ENCODE measurements at places on chromosomes 7 and 10.

GRCh38 chr10:33801705-33802104 is 467.2 kb upstream of the NRP1 start:
- no peak for DNase-seq

GRCh38 chr7:135210888-135211178 is 493 bp downstream of the WDR91 start:
- no peak for DNase-seq

- DNase-seq, result no peak
These were observed 1.9 kb downstream of the ANTXRL start for GRCh38 chr10:46288601-46289206.

DNA sequence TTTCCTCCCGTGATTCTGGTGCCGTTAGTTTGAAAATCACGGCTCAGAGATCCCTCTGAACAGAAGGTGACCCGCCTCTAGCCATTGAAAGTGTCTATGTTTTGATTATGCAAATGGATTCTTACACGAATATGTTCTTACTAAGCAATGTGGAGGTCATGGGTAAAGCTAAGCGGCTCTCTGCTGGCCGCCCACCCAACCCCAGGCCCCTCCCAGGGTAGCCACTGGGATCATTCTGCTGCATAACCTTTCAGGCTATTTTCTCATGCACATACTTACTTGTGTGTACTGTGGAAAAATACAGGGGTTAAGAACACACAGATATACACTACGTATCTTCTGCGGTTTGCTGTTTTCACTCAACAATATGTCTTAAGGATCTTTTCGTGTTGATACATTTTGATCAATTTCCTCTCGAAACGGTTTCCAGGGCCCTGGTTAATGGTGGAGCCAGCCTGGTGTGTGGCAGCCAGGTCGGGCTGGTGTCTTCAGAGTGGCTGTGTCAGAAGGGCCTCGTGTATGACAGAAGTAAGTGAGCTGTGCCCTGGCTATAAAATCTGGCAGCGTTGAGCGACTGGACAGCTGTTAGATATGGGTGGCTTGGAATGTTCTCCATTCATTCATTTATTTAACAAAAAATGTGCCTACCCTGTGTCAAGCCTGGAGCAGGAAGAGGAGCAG is 29.9 kb downstream of the ZNF783 start:
- no peak for DNase-seq

DNA sequence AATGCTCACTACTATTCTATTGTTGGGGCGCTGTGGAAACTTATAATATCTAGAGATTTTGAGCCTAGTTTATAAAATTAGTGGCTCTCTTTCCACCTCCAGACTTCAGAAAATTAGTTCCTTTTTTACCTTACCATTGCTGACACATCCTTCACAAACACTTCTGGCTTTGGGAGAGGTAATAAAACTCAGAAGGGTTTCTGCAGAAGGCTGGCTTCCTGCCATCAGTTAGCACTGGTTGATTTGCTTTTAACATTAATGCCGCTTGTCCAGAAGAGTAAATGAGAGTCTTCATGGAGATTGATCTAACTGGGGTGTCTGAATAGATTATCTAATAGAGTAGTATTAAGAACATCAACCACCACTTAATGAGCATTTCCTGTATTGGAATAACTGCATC is 20.3 kb downstream of the ACSM6 start:
- DNase-seq, result no peak

GRCh38 chr7:97973206-97973658 is 16.8 kb downstream of the OCM2 start:
- no peak for DNase-seq

DNA sequence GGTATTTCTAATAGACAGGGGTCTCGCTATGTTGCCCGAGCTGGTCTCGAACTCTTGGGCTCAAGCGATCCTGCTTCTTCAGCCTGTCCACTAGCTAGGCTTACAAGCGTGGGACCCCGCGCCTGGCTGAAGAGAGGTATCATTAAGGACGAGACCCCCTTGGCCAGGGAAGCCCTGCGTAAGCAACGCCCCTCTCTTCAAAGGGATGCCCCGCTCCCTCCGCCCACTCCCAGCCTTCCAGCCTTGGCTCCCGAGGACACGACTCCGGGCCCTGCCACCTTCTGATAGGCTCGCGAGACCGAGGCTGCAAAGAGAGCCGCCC is 220 bp upstream of the ZKSCAN5 start:
- no peak for DNase-seq

- no peak for DNase-seq
These were observed 384 bp upstream of the TMEM229A start for GRCh38 chr7:124033095-124033806.

DNA sequence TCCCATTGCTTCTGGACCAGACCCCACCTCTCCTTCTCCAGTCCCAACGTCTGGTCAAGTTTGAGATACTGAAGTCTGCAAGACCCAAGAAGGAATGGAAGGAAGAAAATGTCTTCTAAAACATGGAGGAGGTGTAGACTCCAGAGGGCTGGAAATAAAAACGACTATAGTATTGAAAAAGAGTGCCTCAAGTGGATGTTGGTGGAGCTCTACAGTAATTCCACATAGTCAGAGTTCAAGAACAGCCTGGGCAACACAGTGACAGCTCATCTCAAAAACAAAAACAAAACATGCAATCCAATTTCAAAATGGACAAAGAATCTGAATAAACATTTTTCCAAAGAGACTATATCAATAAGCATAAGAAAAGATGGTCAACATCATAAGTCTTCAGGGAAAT is 2.3 kb upstream of the PCGF6 start:
- no peak for DNase-seq

DNA sequence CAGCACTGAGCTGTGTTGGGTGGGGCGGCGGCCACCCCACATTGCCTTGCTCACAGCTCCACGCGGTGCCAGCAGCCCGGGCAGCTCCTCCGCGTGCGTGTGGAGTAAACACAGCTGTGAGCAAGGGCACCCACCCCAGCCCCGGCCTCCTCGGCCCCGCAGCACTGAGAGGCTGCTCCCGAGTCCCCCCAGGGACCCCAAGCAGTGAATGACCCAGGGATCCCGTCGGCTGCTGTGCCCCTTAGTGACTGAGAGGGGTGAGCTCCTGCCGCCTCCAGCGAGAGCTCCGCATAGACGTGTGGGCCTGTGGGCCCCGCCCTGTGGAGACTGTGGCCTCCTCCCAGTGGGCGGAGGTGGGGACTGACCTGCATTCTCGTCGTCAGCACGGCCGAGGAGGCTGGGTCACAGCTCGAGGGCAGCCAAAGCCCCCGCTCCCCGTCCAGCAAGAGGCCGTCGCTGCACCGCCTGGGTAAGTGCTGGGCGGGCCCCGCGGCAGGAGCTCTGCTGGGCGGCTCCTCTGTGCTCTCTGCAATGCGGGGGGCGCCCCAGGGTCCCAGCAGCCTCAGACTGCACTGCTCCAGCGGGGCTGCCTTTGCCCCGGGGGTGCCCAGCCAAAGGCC is 29.9 kb upstream of the UTF1 start:
- no peak for DNase-seq

DNA sequence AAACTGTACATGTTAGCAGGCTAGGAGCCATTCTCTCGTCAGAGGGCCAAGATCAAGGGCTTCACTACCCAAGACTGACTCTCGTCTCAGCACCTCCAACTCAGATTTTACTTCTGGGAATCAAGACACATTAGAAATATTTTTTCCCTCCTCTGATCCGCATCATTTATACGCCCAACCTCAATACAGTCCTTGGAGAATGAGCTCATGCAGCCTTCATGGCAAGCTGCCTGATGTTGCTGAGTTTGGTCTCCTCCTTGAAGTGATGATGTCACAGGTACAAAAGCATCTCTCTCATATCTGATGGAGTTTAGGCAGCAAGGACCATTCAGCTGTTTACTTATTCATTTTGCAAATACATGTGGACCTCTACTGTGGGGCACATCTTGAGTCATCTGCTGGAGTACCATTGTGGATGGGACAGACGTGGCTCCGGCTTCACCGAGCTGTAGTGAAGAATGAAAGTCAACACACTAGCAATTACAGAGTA is 114.0 kb downstream of the BMPER start:
- DNase-seq, result no peak

- peak; percentile 62 for DNase-seq
These were observed 1.5 kb downstream of the IL15RA start for GRCh38 chr10:5975641-5976473.

- DNase-seq, result no peak
These were observed 326.0 kb downstream of the BICC1 start for GRCh38 chr10:58838561-58839208.

GRCh38 chr7:152664636-152665035 is 11.3 kb downstream of the XRCC2 start:
- no peak for DNase-seq

- no peak for DNase-seq
These were observed 119.5 kb downstream of the SPDYE5 start for GRCh38 chr7:75611557-75612178.

- no peak for DNase-seq
These were observed 40.1 kb downstream of the KCNH2 start for GRCh38 chr7:150937848-150938561.

DNA sequence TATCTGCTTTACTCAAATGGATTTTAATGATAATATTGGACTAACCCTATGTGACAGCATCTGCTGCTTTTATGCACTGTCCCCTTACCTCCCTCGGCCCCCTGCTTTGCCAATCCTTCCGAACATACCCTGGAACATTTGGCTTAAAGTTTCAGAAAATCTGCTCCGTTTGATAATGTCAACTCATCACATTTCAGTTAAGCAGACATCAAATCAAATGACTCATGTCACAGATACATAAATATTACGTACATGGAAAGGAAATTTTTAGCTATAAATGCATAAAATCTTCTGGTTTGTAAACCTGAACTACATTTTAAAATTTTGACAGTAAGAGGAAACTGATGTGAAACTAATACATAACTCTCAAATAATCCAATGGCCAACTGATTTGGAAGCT is 98.2 kb downstream of the CNTNAP2 start:
- DNase-seq, result no peak

GRCh38 chr7:36910859-36911258 is 186.6 kb upstream of the AOAH start:
- no peak for DNase-seq

DNA sequence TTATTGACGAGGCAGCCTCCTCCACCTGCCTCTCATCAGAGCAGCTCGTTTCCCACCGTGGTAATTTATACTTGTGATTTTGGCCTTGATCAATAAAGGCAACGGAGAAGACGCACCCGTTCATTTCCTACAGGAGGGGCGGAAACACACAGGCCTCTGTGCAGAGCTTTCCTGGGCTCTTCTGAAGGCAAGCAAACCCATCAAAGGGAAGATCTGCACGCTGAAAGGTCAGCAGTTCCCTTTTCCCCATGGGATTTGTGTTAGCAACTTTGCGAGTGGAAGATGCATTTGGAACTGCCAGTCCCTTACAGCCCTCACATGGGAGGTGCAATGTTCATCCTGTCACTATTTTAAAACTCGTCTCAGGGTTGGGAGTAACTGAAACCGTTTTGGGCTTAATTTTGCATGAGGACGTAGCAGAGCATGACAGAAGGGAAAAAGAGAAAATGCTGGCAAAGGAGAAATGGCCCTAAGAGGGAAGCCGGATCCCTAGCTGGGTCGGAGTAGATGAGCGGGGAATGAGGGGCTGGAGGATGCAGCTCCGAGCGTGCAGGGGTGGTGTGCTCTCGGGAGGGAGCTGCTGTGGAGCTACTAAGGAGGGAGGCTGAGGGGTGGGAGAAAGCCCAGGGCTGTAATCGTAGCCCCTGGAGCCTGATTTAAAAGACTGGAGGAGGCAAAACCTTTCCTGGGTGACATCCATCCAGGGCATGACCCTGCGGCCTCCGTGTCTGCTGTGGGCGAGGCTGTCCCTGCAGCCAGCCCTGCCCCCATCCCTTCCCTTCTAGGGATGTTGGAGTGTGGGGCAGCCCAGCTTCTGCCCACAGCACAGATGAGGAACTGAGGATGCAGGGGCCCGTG is 111.1 kb upstream of the FAM20C start:
- no peak for DNase-seq

GRCh38 chr7:155758348-155758747 is 53.9 kb downstream of the SHH start:
- DNase-seq, result no peak

- no peak for DNase-seq
These were observed 76.1 kb downstream of the ZNF277 start for GRCh38 chr7:112282476-112283188.

DNA sequence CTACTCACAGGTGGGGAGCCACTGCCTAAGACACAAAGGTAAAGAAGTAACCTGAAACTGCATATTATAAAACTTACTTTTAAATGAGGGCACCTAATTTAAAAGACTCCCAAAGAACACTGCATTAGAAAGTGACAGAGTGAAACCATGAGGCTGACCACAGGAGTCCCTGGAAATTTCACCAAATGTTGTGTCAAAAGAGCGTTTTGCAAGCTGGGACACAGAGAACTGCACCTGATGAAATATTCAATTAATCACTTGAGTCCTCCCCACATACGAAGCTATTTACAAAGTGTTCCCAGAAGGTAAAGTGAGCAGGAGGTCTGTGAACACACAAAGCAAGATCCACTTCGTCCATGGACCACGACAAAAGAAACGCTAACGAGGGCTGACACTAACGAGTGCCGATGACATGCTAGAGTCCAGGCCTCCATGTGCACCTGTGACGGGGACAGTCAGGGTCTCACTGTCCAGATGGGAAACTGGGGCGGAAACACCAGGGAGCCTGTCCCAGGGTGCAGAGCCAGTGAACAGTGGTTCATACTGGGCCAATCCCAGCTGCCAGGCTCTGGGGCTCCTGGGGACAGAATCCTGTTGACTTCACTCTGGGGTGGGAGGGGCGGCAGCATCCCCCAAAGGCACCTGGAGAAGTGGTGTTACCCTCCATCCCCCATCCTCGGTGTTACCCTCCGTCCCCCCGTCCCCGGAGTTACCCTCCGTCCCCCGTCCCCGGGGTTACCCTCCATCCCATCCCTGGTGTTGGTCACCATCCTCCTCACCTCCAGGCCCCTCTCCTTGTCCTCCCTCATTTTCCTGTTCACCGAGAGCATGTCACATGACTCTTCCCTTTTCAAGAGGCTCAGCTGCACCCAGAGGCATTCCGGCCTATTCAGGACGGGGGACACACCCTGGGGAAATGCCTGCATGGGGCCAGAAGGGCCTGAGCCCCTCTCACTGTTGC is 63.4 kb downstream of the DIP2C start:
- no peak for DNase-seq

- DNase-seq, result no peak
These were observed 51.2 kb upstream of the ANAPC16 start for GRCh38 chr10:72164617-72165016.

DNA sequence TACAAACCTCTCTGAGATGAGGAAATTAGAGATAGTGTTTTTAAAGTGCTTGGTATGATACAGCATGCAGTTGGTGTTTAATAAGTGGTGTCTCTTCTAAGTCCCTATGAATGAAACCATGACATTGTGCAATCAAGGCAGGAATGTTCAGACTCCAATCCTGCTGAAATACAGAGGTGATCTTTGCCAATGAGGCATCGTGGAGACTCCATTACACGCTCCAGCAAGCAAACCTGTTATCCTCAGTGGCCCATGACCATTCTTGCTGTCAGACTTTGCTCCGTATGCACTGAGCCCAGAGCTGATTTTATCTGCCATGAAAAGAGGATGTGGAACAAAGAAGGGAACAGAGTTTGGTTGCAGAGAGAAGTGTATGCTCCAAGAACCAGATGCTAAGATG is 47.3 kb downstream of the CDHR3 start:
- DNase-seq, result no peak

Data from stimulated activated CD4-positive, alpha-beta T cell treated with anti-CD3 and anti-CD28 coated beads, Interleukin-15, amount 100 ng/mL, for 48 hours (primary cell).